NCI-H2081 (cell line): ENCODE measurements at places on chromosomes 5 and 9.

DNA sequence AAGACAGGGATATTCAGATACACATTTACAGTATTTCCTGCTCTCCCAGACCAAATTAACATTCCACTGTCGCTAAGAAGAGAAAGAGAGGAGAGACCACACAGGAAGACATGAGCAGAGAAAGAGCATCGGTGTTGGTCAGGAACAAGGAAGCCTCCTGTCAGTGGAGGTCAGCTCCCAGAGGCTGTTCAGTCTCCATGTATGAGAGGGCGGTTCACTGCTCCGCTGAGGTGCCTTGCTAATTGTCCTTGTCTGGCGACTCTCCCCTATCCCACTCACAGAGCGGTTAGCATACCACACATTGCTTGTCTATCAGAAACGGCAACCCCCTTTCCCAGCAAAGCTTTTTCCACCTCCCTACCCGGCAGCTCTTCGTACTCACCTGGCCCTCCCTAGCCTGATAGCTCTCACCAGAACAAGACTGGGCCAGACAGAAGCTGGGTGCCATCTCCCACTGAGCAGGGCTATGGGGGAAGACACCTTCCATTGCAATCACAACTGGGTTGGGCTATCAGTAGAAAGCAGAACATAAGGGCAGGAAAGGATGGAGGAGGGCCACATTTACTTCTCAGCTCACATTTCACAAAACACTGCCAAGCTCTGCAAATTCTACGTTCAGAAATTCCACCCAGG, 58.6 kb upstream of the LMNB1 start:
- no peak for DNase-seq

GRCh38 chr5:80763873-80764647, 109.3 kb upstream of the DHFR start:
- no peak for DNase-seq

DNA sequence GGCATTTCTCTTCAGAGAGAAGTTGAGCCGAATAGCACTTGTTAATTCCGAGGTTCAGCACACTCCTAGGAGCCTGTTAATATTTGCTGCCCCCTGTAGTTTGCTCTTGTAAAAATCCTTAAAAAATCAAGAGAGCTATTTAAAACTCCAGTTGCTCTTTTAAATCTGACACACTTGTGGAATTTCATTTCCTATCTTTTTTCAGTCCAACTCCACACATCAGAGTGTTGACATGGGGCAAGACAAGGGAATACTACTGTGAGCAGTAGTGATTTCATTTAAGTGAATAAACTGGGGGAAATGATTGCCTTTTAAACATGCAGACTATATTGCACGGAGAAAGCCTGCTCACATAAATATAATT, 1096.3 kb upstream of the DMAC1 start:
- peak; percentile 62 for DNase-seq

- no peak for DNase-seq
Observed at GRCh38 chr9:129206905-129207304, 28.8 kb upstream of the IER5L start.

DNA sequence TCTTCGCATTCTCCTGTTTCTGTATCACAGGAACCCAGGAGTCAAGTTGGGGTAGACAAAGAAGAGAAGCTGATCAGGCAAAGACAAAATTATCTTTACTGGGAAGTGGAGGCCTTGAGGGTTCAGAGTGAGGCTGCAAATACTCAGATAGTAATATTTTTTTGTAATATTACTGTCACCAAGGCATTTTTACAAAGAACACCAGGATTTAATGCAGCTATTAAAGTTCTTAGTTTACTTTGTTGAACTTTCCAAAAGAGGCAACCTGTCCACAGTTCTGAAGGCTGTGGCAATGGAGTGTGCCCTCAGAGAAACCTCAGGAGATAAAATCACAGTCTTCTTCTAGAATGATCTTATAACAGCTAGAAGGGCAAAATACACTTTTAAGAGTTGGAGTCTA, 74.9 kb downstream of the PGM5 start:
- DNase-seq, result no peak

GRCh38 chr5:180467989-180468731, 26.0 kb upstream of the CNOT6 start:
- DNase-seq, result no peak

DNA sequence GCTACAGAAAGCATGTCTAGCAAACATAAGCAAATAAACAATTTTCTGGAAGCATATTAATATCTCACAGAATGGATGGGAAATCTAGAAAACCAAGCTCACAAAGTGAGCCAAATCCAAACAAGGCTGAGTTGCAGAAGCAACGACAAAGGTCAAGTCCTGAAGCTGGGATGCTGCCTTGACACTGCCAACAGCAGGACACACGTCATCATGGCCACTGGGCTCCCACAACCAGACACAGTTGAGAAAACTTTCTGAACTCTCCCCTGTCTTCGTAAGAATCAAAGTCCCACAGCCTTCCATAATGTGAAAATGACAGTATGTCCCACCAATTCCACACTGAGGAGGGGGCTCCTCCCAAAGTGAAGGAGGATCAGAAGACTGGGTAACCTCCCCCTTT, 37.6 kb downstream of the EPB41L4A start:
- no peak for DNase-seq

DNA sequence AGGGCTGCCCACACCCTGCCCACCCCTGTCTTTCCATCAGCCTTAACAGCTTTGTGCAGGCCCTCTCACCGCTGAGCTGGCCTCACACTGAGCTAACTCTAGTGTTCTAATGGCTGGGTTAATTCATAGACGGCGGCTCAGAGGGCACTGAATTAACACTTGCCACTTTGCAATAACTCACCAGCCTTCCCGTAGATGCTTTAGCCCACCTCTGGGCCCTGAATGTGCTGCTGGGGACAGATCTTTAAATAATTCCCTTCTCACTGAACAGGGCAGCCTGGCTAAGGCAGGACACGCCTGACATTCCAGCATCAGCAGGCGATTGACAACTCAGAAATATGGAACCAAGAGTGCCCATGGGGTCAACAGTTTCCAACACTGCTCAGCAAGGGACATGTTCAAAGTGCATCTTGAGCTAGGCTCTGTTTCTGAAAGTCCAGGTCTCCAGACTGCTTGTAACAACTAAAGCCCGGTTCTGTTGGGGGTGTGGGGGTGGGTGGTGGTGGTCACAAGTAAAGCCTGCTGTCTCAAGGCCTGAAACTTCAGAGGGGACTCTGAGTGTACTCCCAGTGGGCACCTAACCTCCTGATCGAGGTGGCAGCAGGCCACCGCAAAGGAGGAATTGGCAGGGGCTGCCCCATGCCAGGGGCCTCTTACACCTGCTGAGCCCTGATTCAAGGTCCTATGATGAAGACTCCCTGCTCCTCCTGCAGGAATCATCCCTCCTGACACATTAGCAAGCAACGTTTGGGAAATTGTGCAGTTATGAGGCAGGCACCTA, 248.3 kb downstream of the FSTL4 start:
- no peak for DNase-seq

DNA sequence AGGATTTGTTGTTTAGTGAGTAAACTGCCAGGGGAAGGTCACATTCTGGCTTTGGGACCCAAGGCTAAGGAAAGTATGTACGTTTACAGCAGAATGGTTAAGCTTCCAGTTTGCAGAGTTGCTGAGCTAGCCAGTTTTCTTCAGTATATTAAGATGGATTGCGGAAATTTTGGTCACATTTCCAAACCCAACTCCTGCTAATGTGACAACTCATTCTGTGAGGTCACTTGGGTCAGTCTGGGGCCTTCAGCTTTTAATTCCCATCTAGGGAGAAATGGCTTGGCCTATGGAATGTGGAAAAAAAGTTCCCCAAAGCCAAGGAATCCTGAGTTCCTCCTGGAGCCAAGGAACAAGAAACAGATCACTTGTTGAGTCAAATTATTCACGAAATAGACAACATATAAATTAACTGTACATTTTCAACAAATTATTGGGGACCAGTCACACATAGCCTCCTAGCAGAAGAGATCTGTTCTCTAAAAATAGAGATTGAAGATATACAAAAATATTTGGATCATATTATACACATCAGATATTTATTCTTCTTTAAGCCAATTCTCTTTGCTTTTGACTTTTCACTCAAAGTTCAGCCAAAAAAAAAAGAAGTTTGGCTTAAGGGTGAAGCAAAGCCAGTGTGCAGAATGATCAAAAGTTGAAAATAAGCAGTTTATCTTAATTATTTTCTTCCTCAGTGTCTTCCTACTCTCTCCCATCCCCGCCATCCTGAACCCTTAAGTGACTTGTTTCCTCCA, 8.8 kb downstream of the KCNV2 start:
- no peak for DNase-seq

DNA sequence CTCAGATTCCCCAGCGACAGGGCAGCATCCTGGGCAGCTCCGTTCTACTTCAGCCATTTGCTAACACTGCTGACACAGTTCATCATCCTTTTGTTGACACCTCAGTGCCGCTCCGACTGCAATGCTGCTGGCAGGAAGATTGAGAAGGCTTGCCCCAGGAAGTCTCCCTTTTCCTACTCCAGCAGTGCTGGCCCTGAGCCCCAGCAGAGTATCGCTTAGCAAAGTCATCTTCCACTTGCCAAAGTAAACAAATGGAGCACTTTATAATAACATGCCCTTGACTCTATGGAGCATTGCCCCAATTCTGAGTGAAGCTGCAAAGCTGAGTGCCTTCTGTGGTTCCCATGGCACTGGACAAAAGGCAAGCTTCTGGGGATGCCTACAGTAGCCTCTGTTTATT, 32.2 kb downstream of the PRLR start:
- peak; percentile 13 for DNase-seq

DNA sequence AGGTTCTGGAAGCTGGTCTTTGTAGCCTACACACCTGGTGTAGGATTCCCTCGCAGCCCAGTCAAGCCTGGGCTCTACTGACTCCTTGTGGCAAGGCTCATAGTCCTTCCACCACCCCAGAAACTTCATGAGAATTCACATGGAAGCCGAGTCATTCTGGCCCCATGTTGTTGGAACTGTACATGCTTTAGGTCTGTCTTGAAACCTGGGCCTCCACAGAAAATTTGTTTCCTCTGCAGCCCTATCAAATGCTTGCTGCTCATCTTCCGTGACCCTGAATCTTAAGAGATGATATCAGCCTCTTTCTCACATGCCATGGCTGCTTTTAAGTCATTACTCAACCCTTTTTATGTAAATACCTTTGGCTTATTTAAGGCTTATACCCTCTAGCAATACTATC, 113.4 kb upstream of the GRHPR start:
- DNase-seq, result no peak

DNA sequence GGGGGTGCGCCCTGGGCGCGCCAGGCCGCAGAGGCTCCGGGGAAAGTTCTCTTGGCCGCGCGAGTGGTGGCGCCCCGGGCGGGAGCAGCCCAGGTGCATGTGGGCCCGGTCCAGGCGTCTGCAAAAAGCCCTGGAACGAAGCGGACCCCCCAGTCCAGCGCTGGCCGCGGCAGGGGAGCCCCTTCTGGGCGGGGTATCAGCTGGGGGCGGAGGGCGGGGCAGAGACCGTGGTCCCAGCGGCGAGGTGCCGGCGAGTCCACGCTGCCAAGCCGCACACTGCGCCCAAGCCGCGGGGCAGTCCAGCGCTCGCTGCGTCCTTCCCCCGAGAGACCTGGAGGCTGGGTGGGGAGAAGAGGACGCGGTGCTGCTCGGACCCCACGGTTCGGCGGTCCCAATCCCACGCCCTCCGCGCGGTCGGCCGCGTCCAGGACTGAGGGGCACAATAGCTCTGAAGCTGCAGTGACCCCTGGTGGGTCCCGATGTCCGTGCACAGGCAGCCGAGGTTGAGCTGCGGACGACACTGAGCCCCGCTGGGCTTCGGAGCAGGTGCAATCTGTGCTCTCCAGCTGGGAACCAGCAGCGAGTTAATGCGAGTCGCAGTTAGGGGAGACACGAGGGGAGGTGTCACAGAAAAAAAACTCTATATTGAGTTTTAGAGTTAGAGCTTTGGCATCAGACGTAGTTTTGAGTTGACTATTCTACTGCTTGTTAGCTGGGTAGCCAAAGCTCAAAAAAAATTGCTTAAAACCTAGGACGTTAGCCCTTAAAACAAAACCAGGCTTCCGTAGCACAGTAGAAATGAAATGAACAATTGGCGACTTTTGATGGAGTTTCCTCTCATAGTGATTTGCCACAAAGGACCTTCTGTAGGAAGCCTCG, 1.1 kb upstream of the EPB41L4A start:
- peak; percentile 80 for DNase-seq

GRCh38 chr9:31336386-31336785, 1048.1 kb upstream of the ACO1 start:
- no peak for DNase-seq

GRCh38 chr5:101608322-101608721, 687.8 kb downstream of the SLCO4C1 start:
- DNase-seq, result no peak

DNA sequence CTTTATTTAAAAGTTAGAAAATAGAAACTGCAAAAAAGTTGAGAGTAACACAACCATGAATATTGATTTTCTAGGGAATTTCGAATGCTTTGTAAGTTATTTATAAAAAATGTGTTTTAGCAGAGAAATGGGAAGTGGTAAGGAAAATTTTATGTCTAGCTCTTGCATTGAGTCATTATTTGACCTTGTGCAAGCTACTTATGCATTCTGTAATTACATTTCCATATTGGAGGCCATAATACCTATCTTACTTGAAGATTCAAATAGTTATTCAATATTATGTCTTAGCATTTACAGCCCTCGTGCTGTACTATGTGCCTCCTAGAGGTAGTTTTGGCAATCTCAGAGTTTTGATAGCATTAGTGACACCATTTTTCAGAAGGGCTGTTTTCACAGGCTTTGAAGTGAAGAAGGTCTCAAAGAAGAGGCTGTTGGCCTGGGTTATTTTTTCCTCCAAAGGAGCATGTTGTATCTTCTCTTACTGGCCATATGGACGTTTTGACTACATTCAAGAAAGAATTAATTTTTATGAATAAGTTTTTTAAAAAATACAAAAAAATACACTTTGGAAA, 7.4 kb upstream of the DAP start:
- DNase-seq, result no peak

DNA sequence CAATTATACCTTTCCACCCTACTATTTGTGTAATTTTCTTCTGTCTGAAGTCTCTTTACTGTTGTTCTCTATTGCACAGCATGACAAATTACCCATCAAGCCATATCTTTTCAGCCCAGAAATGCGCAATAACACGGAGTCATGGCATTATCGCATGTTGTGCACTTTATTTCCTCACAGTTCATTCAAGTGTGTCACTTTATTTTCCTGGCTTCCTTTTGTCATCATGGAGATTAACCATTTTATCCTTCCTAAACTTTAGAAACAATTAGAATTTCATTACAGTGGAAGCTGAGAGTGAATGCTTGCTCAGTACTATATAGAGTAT, 41.3 kb upstream of the MEF2C start:
- no peak for DNase-seq

- no peak for DNase-seq
Observed at GRCh38 chr9:16680541-16680940, 189.9 kb downstream of the BNC2 start.

- no peak for DNase-seq
Observed at GRCh38 chr5:139705191-139705590, 57.0 kb downstream of the CXXC5 start.

DNA sequence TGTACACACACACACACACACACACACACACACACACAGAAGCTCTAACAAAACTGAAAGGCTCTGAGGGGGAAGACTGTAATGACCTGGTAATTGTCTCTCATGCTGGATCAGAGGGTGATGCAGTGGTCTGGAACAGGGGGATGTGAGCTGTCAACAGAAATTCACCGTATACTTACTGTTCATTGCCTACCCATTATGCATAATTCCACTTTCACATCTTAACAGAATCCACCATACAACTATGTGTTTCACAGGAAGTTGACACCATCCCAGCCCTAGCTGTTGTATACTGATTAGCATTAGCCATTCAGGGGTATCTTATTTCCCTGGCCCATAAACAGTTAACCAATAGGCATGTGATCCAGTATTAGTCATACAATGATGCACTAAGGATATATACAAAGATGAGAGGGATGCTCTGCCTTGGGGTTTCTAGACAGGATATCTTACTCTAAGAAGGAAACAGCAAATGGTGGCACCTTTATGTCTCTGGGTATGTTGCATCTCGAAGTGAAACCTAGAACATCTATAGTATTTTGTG, 396.5 kb upstream of the BRINP1 start:
- no peak for DNase-seq
